Spleen (tissue), 13 donors: ENCODE measurements at places on chromosomes 5 and 9.

- no peak for DNase-seq
These were observed 118.2 kb upstream of the HMHB1 start for GRCh38 chr5:143693651-143694252.

DNA sequence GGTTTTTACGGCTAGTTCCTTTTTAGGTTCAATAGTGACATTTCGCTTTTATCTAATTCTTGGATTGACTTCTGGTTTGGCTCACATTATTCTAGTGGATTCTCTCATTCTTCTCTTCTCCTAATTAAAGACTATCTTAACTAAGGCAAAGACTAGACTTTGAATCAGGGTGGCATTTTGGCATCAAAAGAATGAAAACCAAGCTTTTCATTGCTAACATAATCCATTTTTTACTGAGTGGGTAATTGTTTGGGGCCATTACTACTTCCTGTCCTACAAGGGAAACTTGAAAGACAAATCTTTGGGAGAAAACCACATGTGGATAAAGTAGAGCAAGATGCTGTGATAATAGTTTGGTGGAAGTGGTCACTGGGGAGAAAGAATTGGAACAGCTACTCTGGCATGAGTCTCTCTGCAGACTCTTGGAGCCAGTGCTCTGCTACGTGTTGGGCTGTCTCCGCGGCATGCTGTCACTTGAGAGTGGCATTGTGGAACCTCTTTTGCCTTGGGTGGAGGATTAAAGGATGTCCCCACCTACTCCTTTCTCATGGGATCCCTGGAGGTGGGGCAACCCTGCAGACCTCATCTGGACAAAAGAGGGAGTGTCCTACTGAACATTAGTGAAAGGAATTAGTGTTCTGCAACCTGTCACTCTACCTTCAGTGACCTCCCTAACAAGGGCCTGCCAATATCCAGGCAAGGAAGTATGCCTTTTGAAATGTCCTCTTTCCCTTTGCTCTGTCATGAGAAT is 280.4 kb downstream of the PSAT1 start:
- no peak for DNase-seq

GRCh38 chr5:54516051-54516655 is 1.4 kb upstream of the SNX18 start:
- no peak for DNase-seq

GRCh38 chr9:18007621-18008020 is 428.8 kb downstream of the SH3GL2 start:
- DNase-seq: no peak

- no peak for DNase-seq
These were observed 120.2 kb upstream of the GRHPR start for GRCh38 chr9:37302277-37302676.

- no peak for DNase-seq
These were observed 895 bp upstream of the STRBP start for GRCh38 chr9:123269281-123269680.

- DNase-seq: no peak
These were observed 16.0 kb downstream of the SERINC5 start for GRCh38 chr5:80239680-80240367.

DNA sequence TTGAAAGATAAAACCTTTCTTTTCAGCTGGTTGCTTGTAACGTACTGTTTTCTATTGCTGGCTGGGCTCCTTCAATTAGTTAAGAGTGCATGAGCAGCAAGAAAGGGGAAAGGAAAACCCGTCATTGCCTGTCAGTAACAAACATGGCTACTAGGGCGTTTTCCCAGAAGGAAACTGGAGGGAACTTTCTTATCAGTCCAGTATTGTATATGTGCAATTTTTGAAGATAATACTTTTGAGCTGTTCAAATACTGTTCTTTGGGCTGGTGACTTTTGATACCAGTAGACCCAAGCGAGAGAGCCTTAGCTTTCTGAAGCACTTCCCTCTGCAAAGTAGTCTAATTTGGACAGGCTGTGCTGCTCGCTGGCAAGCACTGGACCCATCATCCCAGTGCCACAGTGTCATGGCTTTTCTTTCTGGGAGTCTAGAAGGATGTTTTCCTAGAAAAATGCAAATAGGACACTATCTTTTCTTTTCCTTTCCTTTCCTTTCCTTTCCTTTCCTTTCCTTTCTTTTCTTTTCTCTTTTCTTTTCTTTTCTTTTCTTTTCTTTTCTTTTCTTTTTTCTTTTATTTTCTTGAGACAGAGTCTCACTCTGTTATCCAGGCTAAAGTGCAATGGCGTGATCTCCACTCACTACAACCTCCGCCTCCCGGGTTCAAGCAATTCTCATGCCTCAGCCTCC is 149.9 kb upstream of the SMIM23 start:
- no peak for DNase-seq

GRCh38 chr9:136544964-136545691 is 720 bp downstream of the NOTCH1 start:
- peak; percentile 93 for DNase-seq

DNA sequence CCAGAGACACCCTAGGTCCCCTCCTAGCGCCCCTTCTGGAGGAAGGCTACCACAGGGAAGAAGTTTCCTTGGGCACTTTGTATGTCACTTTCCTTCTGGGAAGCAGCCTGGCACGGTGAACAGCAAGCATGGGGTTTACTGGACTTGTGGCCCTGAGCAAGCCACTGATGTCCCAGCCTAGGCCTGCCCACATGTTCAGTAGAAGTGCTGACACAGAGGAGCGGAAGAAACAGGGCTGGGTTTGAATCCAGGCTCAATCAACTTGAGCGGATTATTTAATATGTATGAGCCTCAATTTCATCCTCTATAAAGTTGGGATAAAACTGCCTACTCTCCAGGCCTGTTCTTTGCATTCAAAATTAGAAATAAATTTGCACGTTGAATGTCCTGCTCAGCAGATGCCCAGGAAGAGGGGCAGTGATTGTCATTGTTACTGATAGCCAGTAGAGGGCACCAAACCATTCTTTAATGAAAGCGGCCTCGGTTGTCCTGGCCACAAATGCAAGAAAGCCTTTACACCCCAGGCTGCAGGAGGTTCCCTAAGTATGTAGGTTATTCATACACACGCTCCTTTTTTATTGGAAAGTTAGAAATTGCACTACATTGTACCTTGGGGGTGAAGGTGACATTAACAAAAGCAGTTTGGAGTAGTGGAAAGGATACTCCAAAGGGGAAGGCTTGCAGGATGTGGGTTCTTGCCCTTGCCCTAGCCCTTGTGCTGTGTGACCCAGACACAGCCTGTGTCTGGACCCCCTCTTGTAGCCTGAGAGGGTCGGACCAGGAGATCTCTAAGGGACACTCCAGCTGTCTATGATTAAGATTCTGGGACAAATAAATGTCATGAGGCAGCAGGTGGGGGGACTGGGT is 13.4 kb upstream of the XPA start:
- DNase-seq: no peak

GRCh38 chr9:133499132-133499891 is 20.4 kb upstream of the SLC2A6 start:
- no peak for DNase-seq

- DNase-seq: peak; percentile 13
These were observed 20.4 kb upstream of the UBAP1 start for GRCh38 chr9:34158362-34158869.

DNA sequence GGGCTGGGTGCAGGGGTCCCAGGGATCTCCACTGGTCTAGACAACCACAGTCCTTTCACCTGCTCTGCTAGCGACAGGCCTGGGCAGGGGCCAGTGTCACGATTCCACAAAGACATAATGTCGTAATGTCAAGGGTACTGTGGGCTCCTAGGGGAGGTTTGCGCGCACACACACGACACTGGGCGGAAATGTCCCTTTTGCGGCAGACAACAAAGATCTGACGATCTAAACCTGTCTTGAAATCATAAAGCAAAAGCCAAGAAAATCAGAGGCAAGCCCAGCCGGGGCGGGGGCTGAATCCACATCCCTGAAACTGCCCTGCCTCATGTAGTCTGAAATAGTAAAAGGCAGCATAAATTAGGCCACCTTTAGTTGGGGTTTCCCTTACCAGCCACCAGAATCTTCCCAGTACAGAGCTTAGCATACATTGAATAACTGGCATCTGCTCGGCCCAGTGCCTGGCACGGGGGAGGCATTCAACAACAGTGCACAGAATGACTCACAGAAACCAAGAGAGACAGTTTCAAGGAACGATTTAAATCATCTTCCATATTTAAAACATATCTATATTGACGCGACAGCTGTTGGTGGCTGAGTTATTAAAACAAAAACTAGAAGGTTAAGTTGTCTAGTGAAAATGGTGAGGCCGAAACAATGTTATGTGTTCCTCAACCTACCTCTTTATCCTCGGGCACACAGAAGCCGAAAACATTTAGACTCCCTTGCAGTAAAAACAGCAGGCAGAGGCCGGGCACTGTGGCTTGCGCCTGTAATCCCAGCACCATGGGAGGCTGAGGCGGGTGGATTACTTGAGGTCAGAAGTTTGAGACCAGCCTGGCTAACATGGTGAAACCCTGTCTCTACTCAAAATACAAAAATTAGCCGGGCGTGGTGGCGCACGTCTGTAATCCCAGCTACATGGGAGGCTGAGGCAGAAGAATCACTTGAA is 151.0 kb downstream of the MYO10 start:
- DNase-seq: no peak

GRCh38 chr9:105877721-105878120 is 183.4 kb downstream of the TMEM38B start:
- no peak for DNase-seq
